Stimulated activated CD4-positive, alpha-beta T cell treated with anti-CD3 and anti-CD28 coated beads, Interleukin-2, amount 100 ng/mL, for 4 hours (primary cell): ENCODE measurements at places on chromosomes 7 and 10.

GRCh38 chr10:100485366-100485765 lies 22.6 kb downstream of the WNT8B start:
- no peak for DNase-seq

GRCh38 chr10:123994417-123995081 lies 98.8 kb downstream of the CHST15 start:
- peak; percentile 61 for DNase-seq

GRCh38 chr7:2002561-2003450 lies 229.9 kb downstream of the MAD1L1 start:
- no peak for DNase-seq

DNA sequence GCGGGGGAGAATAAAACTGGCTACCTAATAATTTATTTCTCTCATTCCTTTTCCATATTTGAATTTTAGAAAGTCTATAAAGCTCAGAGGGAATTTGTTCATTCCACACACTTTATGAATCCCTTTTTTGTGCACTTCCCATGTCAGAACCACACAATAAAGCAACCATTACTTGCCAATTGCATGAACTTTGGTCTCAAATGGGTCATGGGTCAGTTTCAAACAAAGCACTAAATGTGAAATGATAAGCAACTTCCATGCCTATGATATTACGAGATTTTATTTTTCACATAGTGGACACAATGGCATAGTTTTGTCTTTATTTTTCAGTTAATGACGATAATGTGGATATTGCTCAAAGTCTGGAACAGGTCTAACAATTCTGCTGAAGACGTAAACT lies 18.6 kb upstream of the RELN start:
- no peak for DNase-seq

GRCh38 chr10:77104459-77104980 lies 533.1 kb downstream of the KCNMA1 start:
- no peak for DNase-seq

DNA sequence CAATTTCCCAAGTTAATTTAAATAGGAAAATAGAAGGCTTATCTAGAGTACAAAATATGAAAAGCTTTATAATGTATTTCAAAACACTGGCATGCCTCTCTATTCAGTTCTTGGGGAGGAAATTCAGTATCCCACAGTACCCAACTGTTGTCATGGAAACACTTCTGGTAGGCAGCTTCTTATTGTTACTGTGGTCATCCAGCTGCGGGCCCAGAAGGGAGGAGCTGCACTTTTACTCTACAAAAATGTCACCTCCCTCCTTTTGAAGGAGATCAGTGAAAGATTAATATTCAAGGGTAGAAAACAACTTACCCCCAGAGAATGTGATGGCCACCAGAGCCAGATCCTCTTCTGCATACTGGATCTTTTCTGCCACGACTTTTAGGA lies 202.8 kb downstream of the RAPGEF5 start:
- no peak for DNase-seq

- DNase-seq: no peak
These were observed 683 bp downstream of the CDC123 start for GRCh38 chr10:12196531-12197211.

- no peak for DNase-seq
These were observed 99.4 kb downstream of the CALD1 start for GRCh38 chr7:134878746-134879357.

GRCh38 chr10:13698217-13698616 lies 111.5 kb downstream of the PRPF18 start:
- DNase-seq: no peak

- DNase-seq: no peak
These were observed 5.5 kb downstream of the ACTA2 start for GRCh38 chr10:88946965-88947590.

DNA sequence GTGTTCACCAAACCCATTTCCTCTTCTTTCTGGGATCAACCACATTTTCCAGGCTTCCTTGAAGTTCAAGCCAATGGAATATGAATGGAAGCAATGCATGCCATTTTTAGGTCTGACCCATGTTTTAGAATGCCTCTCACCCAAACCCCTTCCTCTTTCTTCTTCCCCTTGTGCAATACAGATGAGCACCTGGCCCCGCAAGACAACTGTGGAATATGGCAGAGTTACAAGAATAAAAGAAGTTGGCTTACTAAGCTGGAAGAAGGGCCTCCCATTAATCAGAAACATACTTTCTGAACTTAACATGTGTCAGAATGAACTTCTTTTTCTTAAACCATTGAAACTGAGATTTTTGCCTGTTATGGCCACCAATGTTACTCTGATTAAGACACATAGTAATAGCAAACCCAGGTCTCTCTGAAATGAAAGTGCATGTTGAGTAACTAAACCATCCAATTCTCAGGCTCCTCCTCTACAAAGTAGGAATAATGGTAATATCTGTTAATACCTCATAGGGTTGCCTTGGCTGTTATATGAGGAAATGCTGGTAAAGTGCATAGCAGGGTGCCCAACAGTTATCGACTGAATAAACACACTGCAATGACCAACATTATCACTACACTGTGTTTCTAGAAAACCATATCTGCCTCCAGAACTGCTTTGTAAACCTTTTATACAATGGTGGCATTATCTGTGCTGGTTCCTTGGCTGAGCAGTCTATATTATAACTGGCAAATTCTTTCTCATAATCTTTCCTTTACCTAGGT lies 382.2 kb upstream of the NRP1 start:
- no peak for DNase-seq

- DNase-seq: peak; percentile 28
These were observed 43.4 kb downstream of the GLRX3 start for GRCh38 chr10:130179640-130180039.

- DNase-seq: no peak
These were observed 19.1 kb downstream of the ADAM8 start for GRCh38 chr10:133257489-133258065.

DNA sequence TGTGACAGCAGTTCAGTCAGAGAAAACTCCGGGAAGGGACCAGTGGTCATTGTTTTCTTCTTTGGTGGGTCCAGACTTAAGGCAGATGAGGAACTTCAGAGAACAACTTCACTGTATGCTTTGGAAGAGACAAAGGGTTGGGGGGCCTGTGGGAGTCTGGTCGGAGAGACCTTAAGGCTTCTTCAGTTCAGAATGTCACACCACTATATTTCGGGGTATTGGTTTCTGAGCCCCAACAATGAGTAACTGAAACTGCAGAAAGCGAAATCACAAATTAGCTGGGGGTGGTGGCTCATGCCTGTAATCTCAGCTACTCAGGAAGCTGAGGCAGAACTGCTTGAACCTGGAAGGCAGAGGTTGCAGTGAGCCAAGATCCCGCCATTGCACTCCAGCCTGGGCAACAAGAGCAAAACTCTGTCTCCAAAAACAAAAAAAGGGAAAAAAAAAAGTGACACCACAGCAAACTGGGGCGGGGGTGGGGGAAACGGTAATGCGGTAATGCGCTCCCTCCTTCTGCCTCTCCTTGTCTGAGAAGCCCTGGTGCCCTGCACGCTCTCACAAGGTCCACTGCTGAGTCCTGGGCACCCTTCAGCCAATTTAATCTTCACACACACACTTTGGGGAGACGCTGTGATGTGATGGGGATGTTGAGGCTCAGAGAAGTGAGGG lies 2.2 kb upstream of the ADIRF start:
- DNase-seq: peak; percentile 16

GRCh38 chr7:2814186-2814945 lies 29.7 kb downstream of the GNA12 start:
- DNase-seq: no peak

- no peak for DNase-seq
These were observed 44.5 kb downstream of the CLRN3 start for GRCh38 chr10:127848226-127848625.

DNA sequence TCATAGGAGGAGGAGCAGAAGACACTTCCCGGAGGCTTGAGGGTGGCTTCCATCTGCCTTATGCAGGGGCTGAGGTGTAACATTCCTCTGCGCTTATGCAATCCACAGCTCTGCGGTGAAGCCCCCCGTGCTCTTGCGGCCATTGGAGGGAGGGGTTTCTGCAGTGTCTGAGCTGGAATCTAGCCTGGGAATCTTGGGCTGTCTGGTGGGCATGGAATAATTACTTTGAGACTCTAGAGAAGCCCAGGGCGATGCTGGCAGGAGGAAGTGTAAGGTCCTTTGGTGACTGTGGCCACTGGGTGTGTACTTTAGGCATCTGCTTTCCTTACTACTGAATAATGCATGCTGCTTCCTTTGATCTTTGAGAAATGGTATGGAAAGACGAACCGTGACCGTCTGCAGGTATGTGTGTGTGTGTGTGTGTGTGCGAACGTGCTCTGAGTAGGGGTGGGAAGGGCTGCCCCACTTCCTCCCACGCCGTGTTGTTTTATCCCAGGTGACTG lies 181.0 kb downstream of the PRPF18 start:
- no peak for DNase-seq

DNA sequence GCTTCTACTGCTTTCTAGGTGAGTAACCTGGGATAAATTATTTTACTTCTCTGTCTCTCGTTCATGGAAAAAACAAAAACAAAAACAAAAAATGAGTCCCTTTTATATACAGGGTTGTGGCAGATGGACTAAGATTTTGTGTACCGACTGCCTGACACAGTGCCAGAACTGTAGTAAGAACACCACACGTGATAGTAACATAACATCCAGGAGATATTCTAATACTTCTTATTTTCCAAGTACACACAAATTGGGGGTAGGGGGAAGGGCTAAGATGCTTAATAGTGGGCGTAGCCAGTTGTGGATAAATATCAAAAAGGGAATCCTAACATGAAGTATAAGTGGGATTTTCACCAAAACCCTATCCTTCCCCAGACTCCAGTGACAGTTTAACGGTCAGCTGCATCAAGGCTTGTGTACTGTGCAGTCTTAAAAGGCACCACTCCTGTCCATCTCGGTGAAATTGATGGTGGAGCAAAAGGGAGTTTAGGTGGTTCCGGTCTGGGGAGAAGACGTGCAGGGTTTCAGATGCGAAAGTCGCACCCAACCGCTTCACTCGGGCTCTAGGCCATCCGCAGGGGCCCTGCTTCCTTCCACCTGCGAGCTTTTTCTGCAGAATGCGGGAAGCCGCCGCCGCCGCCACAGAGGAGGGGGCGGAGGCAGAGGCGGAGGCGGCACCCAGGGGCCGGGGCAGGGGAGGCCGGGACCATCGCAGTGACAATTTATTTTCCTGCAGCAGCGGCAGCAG lies at the start of gene STAMBPL1:
Gene STAMBPL1 (plus strand): TSS at position 712 of the 748 bp plus-strand sequence. CDS start 21,464 bp downstream, outside the sequence.
- DNase-seq: peak; percentile 67

- no peak for DNase-seq
These were observed 73.8 kb upstream of the PRLHR start for GRCh38 chr10:118669020-118669791.

DNA sequence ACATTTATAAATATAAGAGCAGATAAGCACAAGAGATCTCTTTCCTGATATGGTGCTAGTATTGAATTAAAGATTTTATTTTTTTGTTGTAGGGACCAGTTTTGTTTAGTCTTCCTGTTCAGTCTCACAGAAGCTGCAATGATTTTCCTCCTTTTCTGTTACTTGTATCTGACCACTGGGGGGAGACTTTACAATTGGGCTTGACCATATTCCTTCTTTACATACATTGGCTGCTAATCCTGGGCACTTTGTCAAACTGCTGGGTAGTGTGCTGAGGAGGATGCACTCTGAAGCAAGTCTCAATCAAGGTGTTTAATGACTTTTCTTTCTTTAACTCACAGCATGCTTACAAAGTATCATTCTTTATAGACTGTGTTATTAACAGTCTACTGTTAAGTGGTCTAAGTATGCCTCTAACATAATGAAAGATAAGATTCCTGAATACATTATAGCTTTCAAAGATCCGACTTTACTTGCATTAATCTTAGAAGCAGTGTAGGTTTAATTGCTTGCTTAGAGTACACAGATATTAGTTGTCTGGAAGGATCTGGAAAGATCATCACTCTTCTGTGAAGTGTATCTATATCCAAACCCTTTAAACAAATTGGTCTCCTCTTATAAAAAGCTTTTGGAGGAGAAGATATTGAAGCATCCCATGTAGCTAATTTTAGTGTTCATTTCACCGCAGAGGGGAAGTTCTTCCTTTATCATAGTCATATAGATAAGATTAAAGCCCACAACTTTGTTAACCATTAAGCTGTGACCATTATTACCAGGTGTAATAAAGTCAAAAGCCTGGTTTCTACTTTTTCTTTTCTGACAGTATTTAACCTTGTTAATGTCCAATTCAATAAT lies 3.1 kb downstream of the PALS2 start:
- no peak for DNase-seq
